Tibial artery (tissue), 4 donors: ENCODE measurements at places on chromosomes 4 and X.

- H3K4me3 ChIP-seq, result no peak overlapping the region
- no peaks in the 10 kb centered on the region for H3K27me3 ChIP-seq
- H3K36me3 ChIP-seq, result peaks cover 50% of the 10 kb centered on the region
Measured at GRCh38 chr4:51909236-51909703, 66.3 kb downstream of the DCUN1D4 start.

DNA sequence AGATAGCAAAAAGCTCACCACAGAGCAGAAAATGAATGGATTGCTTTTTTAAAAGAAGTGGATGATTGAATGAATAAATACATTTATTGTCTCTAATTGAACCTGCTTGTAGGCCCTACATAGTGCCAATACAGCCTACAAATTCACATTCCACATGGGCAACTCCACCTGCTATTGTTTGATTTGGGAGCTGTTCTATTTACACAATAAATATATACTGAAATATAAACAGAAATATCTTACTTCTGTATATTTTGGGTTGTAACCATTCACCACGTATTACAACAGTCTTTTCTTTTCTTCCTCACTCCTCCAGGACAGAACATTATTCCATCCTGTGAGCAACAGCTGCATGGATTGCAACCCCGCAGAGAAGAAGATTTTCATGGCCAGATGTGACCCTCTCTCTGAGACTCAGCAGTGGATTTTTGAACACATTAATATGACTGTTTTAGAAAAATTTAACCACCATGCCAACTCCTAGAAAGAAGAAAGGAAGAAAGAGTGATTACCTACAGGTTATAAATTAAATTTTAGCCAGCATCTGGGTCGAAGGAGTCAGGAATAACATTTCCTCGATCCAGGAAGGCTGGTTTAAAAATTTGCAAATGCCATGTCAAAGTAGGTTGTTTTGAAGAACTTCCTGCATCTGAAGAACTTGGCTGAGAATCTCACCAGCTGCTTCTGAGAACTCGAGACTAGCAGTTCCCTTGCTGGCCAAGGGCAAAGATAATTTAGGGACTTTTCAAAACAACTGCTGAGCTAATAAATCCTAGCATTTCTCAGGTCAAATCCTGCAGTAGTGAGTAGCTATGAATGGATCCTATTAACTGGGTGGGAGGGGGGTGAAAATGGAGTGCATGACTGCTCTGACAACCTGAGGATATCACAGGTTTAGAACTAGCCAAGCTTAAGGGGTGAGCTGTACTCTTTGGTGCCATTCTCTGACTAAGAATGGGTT, 128.7 kb upstream of the GALNT7 start:
- peak; percentile 25 for DNase-seq
- no peaks in the 10 kb centered on the region for H3K27me3 ChIP-seq
- H3K27ac ChIP-seq, result peak overlapping the region; percentile 14
- no peaks in the 10 kb centered on the region for H3K36me3 ChIP-seq

DNA sequence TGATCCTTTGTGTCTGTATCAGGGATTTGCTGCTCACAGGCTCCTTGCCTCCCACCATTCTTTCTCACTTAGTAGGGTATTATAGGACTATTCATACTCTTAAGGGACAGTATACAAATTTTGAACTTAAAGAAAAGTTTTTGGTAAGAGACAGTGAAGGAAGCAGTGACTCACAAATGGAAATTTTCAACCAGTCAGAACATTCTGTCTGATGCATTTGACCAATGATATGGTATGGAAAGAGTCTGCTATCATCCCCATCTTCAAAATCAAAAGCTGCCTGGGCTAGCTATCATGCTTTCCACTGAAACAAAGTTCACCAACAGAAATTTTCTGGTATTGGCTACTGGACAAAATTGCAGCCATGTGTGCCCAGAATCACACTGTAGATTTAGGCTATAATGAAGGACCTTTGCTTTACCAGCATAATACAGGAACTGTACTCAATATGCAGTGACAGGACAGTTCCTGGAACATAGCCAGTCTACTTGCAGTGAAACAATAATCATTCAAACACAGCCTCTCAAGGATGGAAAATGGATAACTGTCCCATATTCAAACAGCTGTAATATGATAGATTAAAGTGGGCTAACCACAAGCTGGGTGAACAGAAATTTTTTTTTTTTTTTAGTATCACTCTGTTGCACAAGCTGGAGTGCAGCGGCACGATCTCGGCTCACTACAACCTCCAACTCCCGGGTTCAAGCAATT, 109.0 kb upstream of the ACSL4 start:
- no peak overlapping the region for H3K27ac ChIP-seq
- no peak for DNase-seq
- no peaks in the 10 kb centered on the region for H3K4me1 ChIP-seq
- no peaks in the 10 kb centered on the region for H3K36me3 ChIP-seq

GRCh38 chrX:15816886-15817285, 26.6 kb downstream of the ZRSR2 start:
- H3K4me3 ChIP-seq, result no peak overlapping the region
- peaks cover 91% of the 10 kb centered on the region for H3K36me3 ChIP-seq
- H3K27ac ChIP-seq, result no peak overlapping the region
- DNase-seq, result no peak
- H3K27me3 ChIP-seq, result no peaks in the 10 kb centered on the region

- no peak overlapping the region for H3K4me3 ChIP-seq
- no peak overlapping the region for H3K27ac ChIP-seq
- H3K4me1 ChIP-seq, result no peaks in the 10 kb centered on the region
Measured at GRCh38 chr4:151857368-151857767, 96.6 kb upstream of the GATB start.

DNA sequence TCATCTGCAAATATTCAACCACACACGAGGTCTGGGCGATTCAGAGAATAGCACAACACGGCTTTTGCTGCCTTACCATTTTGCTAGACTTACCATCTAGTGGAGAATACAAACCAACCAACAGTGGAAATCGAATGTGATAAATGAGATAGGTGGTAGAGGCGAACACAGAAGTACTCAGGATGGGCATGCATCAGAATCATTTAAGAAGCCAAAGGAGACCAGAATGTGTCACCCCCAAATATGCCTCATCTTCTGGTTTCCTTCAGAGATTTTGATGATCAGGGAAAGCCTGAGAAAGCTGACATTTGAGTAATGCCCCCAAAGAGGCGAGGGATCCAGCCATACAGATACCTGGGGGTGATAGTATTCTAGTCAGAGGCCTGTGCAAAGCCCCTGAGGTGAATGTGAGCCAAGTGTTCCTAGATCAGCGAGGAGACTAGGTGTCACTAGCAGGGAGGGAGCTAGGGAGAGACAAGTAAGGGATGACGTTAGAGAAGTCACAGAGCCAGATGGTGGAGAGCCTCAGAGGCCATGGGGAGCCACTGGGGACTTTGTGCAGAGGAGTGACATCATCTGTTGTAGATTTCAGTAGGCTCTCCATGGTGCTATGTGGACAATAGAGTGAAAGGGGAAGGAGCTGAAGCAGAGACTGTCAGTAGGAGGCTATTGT, 1.7 kb downstream of the MTMR1 start:
- H3K36me3 ChIP-seq, result no peaks in the 10 kb centered on the region
- DNase-seq, result no peak
- H3K27ac ChIP-seq, result no peak overlapping the region
- H3K27me3 ChIP-seq, result no peaks in the 10 kb centered on the region

DNA sequence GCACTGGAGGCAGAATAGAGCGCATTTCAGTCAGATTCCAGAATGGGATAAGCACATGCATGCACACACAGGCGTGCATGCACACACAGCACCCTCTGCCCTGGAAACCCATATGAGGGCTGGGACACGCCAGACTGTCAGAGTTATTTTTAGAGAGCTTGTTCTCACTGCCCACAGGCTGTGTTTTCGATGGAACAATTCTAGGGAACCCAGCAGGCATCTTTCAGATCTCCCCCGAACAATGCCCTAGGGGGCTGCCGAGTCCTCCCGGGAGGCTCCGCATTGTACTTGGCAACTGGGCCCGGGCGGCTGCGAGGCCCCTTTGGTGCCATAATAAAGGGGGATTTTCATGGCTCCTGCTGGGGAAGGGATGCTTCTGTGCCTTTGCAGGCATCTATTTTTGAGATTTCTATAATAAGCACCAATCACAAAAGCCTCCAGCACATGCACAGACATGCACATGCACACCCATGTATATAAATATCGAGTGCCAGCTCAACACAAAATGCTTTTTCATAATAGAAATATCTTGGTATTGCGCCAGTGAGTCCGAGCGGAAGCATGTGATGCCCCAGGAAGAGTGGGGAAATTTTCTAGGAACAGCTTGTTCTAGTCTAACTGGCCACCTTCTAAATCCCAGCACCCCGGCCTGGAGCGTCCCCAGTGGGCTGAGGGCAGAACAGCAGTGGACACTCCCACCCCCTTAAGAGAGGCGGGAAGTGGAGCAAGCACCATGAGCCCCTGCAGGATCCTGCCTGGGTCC, 88.5 kb downstream of the PHKA2 start:
- H3K4me3 ChIP-seq, result peak overlapping the region; percentile 22
- peaks cover 15% of the 10 kb centered on the region for H3K36me3 ChIP-seq
- no peaks in the 10 kb centered on the region for H3K27me3 ChIP-seq
- H3K27ac ChIP-seq, result peak overlapping the region; percentile 77

DNA sequence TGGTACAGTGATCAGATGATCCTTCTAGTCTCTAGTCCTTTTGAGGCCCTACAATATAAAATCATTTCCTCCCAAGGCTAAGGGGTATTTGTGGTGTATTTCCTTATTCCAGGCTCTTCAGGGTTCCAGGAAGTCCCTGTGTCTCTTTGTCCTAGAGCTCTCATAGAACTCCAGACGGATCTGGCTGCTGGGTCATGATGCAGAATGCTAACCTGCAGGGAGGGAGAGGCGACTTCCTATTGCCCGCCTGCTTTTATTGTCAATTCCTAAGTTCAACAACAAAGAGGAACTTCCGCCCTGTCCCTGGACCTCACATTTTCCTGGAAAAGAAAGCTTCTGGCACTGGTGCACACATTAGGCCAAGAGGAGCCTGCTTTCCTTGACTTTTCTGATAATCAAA, 45.9 kb upstream of the ZNF827 start:
- no peaks in the 10 kb centered on the region for H3K36me3 ChIP-seq
- H3K27ac ChIP-seq, result no peak overlapping the region
- H3K4me3 ChIP-seq, result no peak overlapping the region
- no peak for DNase-seq

DNA sequence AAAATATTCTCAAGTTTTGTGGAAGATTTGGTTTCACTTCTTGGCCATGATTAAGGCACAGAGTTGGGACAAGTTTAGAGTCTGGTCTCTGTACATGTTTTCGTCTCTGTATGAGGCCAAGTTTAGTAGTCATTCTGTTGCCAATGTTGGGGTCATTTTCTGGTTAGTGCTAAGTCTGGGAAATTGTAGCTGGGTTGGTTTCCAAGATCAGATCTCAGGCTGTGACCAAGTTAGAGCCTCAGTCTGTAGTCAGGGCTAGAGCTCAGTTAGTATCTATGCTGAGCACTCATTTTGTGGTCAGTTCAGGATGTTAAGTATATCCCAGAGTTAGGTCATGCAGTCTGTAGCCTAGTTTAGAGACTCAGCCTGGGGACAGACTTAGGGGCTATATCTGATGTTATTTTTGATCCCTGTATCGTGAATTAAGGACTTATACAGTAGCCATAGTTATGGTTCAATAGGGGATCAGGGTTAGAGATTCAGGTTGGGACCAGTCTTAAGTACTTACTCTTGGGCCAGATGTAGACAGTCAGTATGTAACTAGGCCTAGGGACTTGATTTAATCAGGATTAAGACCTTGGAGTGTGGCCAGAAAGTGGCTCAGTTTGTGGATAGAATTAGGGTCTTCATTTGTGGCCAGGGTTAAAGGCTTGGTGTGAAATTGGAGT, 6.6 kb upstream of the ENOX2 start:
- H3K36me3 ChIP-seq, result no peaks in the 10 kb centered on the region
- H3K27me3 ChIP-seq, result no peaks in the 10 kb centered on the region
- no peak overlapping the region for H3K4me3 ChIP-seq
- H3K27ac ChIP-seq, result peak overlapping the region; percentile 41

GRCh38 chrX:46130247-46130646, 415.0 kb downstream of the ZNF674 start:
- no peak for DNase-seq
- no peak overlapping the region for H3K27ac ChIP-seq
- H3K36me3 ChIP-seq, result no peaks in the 10 kb centered on the region
- no peaks in the 10 kb centered on the region for H3K27me3 ChIP-seq
- H3K4me1 ChIP-seq, result peaks cover 7% of the 10 kb centered on the region

GRCh38 chr4:20273793-20274192, 22.1 kb downstream of the SLIT2 start:
- peaks cover 6% of the 10 kb centered on the region for H3K4me1 ChIP-seq
- no peak for DNase-seq
- H3K36me3 ChIP-seq, result no peaks in the 10 kb centered on the region
- no peak overlapping the region for H3K27ac ChIP-seq
- no peak overlapping the region for H3K4me3 ChIP-seq

- H3K27ac ChIP-seq, result no peak overlapping the region
- DNase-seq, result no peak
- no peaks in the 10 kb centered on the region for H3K4me1 ChIP-seq
- no peaks in the 10 kb centered on the region for H3K27me3 ChIP-seq
- no peaks in the 10 kb centered on the region for H3K36me3 ChIP-seq
Measured at GRCh38 chr4:81195475-81195874, 19.5 kb downstream of the PRKG2 start.

GRCh38 chrX:10537308-10537707, 83.1 kb downstream of the MID1 start:
- no peak for DNase-seq
- H3K4me3 ChIP-seq, result no peak overlapping the region
- H3K27me3 ChIP-seq, result no peaks in the 10 kb centered on the region
- no peaks in the 10 kb centered on the region for H3K36me3 ChIP-seq
- no peaks in the 10 kb centered on the region for H3K4me1 ChIP-seq

DNA sequence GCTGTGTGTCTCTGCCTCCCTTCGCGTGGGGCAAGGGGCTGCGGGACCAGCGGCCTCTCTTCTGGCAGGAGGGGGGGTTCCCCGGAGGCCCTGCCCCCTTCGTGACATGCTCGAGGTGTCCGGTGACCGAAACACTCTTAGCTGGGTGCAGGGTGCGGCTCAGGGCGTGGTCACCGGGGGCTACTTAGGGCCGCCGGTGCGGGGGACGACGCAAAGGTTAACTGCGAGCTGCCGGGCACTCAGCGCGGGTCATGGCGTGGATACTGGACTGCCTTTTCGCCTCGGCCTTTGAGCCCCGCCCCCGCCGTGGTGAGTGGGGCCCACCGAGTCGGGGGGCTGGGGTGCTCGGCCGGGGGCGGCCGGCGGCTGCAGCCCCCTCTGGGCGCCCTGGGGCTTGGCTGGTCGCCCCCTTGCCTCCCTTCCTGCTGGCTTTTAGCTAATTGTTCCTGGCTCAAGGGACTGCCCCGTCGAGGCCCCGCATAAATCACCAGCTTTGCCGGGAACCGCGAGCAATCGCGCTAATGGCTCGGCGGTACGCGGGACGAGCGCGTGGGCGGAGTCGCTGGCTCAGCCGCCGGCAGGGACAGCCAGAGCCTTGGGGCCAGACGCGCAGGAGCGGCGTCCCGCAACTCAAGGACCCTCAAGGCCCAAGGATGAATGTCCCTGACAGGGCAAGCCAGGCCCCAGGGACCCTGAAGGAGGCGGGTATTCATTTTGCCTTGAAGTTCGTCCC, at the start of gene ARHGAP36:
ARHGAP36 (plus strand) TSS at position 211 of the 733 bp plus-strand sequence. CDS start 23,320 bp downstream, outside the sequence.
- H3K27me3 ChIP-seq, result peaks cover 15% of the 10 kb centered on the region
- DNase-seq, result no peak
- H3K27ac ChIP-seq, result no peak within 1 kb of the TSS
- no peak within 1 kb of the TSS for H3K4me3 ChIP-seq
- no peaks in the 10 kb centered on the region for H3K36me3 ChIP-seq

GRCh38 chrX:9376111-9376510, 88.7 kb upstream of the TBL1X start:
- no peak for DNase-seq
- H3K27ac ChIP-seq, result no peak overlapping the region
- H3K4me1 ChIP-seq, result no peaks in the 10 kb centered on the region
- H3K36me3 ChIP-seq, result no peaks in the 10 kb centered on the region
- H3K4me3 ChIP-seq, result no peak overlapping the region
- no peaks in the 10 kb centered on the region for H3K27me3 ChIP-seq
